Foreskin keratinocyte (primary cell): ENCODE measurements at places on chromosomes 12 and 14. TPM values are rescaled to one million over a fixed set of nuclear protein-coding genes. Genes with fewer than 3 reads are reported as not detected.

DNA sequence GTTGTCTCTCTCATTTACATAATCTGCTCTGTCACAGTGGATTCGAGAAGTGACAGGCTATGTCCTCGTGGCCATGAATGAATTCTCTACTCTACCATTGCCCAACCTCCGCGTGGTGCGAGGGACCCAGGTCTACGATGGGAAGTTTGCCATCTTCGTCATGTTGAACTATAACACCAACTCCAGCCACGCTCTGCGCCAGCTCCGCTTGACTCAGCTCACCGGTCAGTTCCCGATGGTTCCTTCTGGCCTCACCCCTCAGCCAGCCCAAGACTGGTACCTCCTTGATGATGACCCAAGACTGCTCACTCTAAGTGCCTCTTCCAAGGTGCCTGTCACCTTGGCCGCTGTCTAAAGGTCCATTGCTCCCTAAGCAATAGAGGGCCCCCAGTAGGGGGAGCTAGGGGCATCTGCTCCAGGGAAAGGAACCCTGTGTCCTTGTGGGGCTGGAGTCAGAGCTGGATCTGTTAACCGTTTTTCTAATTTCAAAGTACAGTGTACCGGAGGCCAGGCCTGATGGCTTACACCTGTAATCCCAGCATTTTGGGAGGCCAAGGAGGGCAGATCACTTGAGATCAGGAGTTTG is 5.1 kb downstream of the ERBB3 start:
- DNase-seq, result no peak

The KRT82 gene
- not detected in 2 replicates for total RNA-seq

The C12orf50 gene
- total RNA-seq, result not detected in 2 replicates

- no peak for DNase-seq
Measured at GRCh38 chr14:77217551-77217950, 36.0 kb downstream of the TMEM63C start.

DNA sequence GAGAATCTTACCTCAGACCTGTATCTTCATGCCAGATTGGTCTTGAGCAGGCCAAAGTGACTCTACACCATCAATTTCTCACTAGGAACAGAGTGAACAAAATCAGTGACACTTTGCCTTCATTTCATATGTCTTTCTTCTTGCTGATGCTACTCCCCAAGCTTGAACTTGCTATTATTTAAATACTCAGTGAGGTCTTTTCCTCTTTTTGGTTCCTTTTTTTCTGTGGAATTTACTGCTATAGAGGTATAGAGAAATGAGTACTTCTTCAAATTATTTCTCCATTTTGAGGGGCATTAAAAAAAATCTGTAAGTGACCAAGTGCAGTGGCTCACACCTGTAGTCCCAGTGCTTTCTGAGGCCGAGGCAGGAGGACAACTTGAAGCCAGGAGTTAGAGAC is at the start of gene GPR33:
Gene GPR33, minus strand, starts transcription at position 154 of the 400 bp plus-strand sequence. CDS start 4,074 bp downstream, outside the sequence.
- DNase-seq, result no peak

DNA sequence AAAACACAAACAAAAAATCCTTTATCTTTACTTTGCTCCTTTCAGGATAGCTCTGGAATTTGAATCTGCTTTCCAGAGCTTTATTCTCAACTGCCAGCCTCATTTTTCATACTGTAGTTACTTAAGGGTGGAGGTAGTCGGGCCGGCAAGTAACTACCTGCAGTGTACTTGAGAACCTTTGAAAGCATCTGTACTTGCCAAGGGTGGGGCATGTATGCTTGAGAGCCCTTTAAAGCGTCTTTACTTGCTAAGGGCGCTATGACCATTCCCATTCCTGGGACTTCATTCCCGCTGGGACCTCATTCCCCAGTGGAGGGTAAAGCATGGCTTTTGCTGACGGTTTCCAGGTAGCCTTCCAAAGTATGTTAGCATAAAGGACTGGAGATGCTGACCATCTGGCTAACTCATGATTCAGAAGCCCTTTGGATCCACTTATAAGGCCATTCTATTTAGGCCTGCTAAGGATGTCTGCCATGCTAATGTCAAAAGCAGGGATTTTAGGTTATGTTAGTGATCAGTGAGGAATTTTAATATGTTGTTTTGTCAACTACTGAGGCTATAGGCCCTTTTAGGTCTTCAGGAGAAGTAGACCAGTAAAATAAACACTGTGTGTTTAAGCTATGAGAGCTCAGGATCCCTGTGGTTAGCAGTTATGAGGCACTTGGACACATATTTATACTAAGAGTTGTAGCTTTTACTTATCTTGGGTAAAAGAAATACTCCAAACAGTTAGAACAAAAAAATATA is 74.9 kb downstream of the CRADD start:
- DNase-seq, result no peak

- DNase-seq, result no peak
Measured at GRCh38 chr12:129615001-129615400, 288.8 kb downstream of the TMEM132D start.

- no peak for DNase-seq
Measured at GRCh38 chr12:29204521-29204920, 55.4 kb downstream of the FAR2 start.

GRCh38 chr12:130982565-130983225 is 29.0 kb downstream of the ADGRD1 start:
- no peak for DNase-seq

The LUM gene
- total RNA-seq, result 0.07 TPM in 1 of 2 replicates, not detected in the other

The STAT6 gene
- 94.4 and 98.8 TPM in 2 replicates for total RNA-seq

The ACOT4 gene
- total RNA-seq, result 1.1 and 1.2 TPM in 2 replicates

GRCh38 chr14:93941293-93941910 is 14.3 kb downstream of the FAM181A start:
- peak; percentile 69 for DNase-seq

- no peak for DNase-seq
Measured at GRCh38 chr12:123861392-123861791, 99.3 kb downstream of the DNAH10 start.

DNA sequence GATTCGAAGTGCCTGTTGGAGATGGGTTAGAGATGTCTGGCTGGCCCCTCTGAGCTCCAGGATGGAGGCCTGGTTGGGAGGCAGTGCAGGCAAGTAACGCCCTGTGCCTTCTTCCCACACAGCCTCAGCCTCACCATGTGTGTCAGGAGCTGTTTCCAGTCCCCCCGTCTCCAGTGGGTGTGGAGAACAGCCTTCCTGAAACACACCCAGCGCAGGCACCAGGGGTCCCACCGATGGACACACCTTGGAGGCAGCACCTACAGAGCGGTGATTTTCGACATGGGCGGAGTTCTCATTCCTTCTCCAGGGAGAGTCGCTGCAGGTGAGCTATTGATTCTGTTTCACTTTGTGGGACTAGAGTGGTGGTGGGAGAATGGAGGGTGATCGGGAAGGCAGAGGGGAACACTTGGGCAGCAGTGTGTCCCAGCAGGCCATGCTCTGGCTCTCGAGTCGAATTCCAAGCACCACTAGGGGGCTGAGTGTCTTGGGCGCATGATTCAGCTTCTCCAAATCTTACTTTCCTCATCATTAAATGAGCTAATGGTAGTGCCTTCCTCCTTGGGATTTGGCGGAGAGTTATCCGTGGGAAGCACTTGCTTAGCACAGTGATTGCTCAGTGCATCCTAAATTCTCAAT is 6.8 kb downstream of the ACAD10 start:
- no peak for DNase-seq

GRCh38 chr14:50955373-50956043 is 11.2 kb upstream of the PYGL start:
- DNase-seq, result peak; percentile 100

The KRT78 gene
- total RNA-seq, result 0.32 and 0.58 TPM in 2 replicates

DNA sequence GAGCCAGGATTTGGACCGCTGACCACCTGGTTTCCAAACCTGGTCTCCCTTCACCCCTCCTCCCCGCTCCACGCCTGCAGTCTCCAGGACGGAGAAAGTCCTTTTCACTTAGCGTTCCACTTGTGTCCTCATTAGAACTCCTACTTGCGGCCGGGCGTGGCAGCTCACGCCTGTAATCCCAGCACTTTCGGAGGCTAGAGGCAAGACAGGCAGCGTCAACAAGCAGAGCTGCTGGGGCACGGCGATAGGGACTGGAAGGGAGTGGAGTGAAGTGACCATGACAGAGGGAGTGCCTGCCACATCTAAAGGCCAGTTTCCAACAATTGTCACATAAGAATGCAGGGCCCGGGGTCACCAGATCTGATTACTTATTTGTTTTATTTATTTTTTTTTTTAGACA is 132.5 kb upstream of the NCOR2 start:
- no peak for DNase-seq

GRCh38 chr14:74754157-74754556 is 9.0 kb upstream of the YLPM1 start:
- no peak for DNase-seq

GRCh38 chr14:22007784-22008412 is 334.3 kb upstream of the OR4E1 start:
- DNase-seq, result no peak

GRCh38 chr14:39628087-39628486 is 195.9 kb upstream of the FBXO33 start:
- DNase-seq, result no peak

DNA sequence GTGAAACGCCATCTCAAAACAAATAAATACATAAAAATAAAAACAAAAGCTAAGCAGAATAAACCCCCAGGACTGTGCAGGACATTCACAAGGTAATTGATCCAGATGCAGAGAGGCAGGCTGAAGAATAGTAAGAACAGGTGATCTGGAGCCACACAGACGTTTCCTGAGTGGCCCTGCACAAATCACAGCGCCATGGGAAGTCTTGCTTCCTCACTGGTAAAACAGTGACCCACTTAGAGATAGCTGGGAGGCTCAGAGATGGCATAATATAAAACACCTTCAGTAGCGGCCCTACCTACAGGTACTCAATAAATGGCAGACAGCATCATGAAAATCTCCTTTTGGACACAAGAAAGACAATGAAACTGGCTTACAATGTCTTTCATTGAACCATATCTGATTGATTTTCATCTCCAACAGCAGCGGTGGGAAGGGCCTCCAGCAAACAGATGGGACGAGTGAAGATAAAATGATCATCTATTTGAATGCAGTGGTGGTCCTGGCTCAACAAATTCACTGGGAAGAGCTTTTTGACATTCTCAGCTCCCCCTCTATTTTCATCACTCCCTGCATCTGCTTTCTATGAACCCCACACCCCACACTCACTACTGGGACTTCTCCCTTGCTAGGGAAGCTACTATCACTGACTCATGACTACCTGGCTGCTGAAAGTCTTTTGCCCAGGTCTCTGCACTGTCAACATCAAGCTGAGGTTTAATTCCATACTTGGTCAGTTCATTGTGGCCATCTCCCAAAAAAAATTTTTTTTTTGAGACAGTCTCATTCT is 63.9 kb downstream of the FOXN3 start:
- no peak for DNase-seq

The NID2 gene
- 1.5 and 4.6 TPM in 2 replicates for total RNA-seq

DNA sequence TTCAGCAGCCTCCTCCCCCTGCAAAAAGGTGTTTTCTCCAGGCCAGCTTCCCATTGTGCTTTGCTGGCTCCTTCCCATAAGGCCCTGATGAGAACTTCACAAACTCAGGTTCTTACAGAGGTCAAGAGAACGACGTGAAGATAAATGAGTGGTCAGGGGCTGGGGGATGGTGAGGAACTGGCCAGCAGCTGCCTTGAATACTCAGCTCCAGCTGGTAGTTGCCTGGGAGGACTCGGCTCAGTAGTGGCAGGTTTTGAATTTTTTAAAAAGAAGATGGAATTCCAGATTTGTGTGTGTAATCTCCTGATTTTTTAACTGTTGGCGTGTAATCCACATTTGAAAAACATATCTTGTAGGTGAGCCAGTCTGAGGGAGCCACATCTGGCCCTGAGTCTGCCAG is 5.9 kb downstream of the DDX55 start:
- DNase-seq, result no peak

DNA sequence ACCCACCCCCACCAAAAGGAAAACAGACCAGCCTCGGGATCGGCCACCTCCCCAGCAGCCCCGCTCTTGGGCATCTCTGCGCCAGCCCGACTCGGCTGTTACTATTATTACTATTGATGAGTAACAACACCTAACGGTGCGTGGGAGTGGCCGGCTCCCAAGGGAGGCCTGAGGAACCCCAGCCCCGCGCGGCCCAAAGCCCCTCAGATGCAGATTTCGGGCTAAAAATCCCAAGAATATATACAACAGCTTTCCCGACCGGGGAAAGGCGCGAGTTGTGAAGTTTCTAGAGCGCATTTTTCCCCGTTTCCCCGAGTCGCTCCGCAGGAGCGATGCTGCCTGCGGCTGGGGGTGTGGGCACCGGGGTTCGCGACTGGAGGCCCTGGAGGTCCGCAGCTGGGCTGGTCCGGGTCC is 565 bp downstream of the NT5DC3 start:
- no peak for DNase-seq

GRCh38 chr12:121218588-121219352 is 8.8 kb downstream of the P2RX4 start:
- no peak for DNase-seq

The DCTN2 gene
- 112 and 118 TPM in 2 replicates for total RNA-seq

DNA sequence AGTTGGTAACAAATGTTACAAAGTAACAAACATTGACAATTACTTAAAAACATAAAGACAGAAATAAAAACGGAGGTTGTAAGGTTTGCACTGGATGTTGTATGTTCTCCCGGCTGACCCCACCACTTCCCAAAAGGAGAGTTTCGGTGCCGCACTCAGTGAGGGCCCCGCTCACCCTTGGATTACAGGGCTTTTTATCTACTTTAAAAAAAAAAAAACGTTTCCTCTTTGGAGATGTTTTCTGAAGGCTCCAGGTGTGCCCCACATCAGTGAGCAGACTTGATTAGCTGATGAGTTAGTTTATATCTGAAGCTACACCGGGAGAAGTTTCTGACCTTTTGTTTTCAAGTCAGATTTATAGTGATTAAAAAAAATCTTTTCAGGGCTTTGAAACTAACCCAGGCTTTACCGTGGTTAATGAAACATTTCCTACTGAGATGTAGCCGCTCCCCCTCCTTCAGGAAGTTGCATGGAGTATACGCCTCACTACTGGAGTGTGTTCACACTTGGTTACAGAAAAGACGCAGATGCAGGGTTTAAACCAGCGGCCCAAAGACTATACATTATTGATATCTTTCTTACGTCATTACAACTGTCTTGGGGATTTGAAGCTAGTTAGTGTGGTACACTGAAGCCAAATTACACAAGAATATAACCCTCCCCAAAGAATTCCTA is 38.0 kb upstream of the BCL7A start:
- no peak for DNase-seq

DNA sequence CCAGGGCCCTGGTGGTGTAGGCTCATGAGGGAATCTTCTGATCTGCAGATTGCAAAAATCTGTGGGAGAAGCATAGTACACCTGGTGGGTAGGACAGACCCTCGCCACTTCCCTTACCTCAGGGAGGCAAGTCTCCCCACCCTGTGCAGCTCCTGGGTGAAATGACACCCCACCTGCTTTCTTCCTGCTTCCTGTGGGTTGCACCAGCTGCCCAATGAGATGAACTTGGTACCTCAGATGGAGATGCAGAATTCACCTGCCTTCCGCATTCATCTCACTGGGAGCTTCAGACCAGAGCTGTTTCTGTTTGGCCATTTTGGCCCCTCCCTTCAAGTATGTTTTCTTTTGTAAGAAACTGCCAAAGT is 4.7 kb downstream of the CLEC2D start:
- no peak for DNase-seq

The ZDHHC22 gene
- total RNA-seq, result not detected in 2 replicates
